ENCODE measurements at places on chromosomes 12 and 14. TPM values are rescaled to one million over a fixed set of nuclear protein-coding genes. Genes with fewer than 3 reads are reported as not detected.

GRCh38 chr14:100778951-100779690 lies 46.8 kb upstream of the MEG3 start:
- DNase-seq = no peak

The TMEM19 gene
- total RNA-seq = 54.4 TPM

- peak; percentile 39 for DNase-seq
Observed at GRCh38 chr14:64673748-64674147, 30.5 kb upstream of the PLEKHG3 start.

The ABCC9 gene
- total RNA-seq = 0.63 TPM

DNA sequence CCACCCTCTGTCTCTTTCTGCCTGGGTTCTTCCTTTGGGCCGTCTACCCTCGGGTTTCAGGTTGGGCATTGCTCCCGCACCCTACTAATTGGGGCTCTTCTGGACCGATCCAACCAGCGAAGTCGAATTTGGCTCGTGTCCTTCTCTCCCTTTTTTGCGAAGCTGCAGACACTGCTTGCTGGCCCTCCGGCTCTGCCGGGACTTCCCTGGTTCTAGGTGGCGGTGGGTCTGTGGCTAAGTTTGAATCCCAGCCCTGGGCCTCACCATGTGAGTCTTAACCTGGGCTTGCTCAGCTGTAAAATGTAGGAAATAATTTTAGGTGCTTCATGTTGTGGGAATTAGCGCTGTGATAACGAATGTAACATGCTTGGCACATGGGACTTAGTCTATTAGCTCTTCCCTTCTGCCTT lies 418 bp upstream of the CISTR start:
- no peak for DNase-seq

- DNase-seq = no peak
Observed at GRCh38 chr14:69008421-69008884, 29.4 kb upstream of the ACTN1 start.

Measured in SJSA1 (cell line).